Smooth muscle cell of the umbilical artery (primary cell): ENCODE measurements at places on chromosomes 16 and 17. TPM values are rescaled to one million over a fixed set of nuclear protein-coding genes. Genes with fewer than 3 reads are reported as not detected.

GPRC5B gene
- total RNA-seq, result 5.6 and 18.7 TPM in 2 replicates

DRC3 gene
- 0.37 and 0.59 TPM in 2 replicates for total RNA-seq

CES1 gene
- total RNA-seq, result 0.30 TPM in 1 of 2 replicates, not detected in the other

PITPNM3 gene
- 0.30 and 0.78 TPM in 2 replicates for total RNA-seq
